ENCODE measurements at places on chromosomes 7 and 10. TPM values are rescaled to one million over a fixed set of nuclear protein-coding genes. Genes with fewer than 3 reads are reported as not detected.
A peak's percentile ranks its signal among the peaks of the same experiment; 100 is the strongest.

The VWDE gene
- total RNA-seq: 1.7 TPM

The PPP1R9A gene
- total RNA-seq: 30.5 TPM

The SLC35G1 gene
- total RNA-seq: 1.6 TPM

The SPDYE6 gene
- total RNA-seq: not detected

The SLC13A4 gene
- not detected for total RNA-seq

The CH25H gene
- 4.0 TPM for total RNA-seq

The TSPAN33 gene
- 16.2 TPM for total RNA-seq

The STOX1 gene
- total RNA-seq: 2.6 TPM

The AP5Z1 gene
- 45.0 TPM for total RNA-seq

The NEUROG3 gene
- not detected for total RNA-seq

The FGFR2 gene
- 135 TPM for total RNA-seq

The HOXA10 gene
- total RNA-seq: 0.12 TPM

The GOLGA7B gene
- total RNA-seq: 3.3 TPM

DNA sequence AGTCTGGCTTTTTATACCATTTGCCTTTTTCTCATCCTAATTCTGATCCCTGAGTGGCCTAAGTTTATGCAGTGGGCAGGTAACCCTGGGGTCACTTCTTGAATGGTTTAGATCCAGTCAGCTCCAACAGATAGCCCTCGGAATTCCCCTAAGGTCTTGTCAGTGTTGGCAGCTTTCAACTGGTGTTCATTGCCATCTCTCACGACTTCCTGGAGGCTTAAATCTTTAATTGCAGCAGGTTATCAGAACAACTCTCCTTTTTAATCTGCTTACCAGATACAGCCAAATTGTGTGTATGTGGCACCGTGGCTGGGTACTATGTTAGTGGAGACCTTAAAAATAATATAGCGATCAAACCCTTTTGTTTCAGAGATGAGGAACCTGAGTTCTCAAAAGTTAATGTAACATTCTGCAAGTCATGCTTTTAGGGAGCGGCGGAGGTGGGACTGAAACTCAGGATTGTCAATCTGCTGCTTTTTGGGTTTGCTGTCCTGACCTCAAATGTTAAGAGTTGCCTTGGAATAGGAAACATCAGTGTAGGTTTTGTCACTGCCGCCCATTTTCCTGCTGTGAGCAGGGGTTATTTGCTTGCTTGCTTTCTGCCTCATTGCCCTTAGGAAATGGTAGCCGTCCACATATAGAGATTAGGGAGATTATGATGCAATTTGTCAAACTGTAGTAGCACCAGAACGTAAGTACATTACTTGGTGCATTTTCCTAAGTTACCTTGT, 818 bp downstream of the DLD start:
- no peak for DNase-seq

- DNase-seq: no peak
These were observed 23.3 kb downstream of the NPTX2 start for GRCh38 chr7:98640375-98640774.

DNA sequence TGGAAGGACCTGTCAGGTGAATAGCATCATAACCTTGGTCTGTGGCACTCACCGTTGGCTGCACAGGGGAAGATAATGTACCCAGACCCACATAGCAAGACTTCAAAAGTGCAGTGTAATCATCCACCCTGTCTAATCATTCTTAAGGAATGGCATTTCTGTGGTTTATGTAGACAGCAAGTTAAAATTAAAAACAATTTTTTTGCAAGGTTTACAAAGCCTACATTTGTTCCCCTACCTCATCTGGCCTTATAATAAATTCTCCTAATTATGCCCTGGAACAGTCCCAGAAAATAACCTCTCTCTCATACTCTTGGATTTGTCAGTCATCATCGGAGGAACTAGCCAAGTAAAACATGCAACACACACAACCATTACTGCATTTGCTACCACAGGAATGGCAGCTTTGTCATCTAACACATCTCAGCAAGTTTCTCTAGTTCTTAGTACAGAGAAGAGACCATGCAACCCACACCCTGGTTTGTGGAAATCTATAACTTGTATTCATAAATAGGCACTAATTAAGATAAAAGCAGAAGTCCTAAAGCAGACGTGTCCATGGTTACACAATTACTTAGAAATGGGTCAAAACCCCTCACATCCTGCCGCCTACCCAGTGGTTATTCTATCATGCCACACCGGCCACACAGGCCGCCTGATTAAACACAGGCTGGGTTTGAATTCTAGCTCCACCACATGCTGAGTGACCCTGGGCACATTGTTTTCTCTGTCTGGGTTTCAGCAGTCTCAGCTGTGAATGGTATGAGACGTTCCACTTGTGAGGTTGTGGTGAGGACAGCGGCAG, 19.1 kb downstream of the ABLIM1 start:
- no peak for DNase-seq

GRCh38 chr10:103276251-103276895, 565 bp upstream of the INA start:
- no peak for DNase-seq

DNA sequence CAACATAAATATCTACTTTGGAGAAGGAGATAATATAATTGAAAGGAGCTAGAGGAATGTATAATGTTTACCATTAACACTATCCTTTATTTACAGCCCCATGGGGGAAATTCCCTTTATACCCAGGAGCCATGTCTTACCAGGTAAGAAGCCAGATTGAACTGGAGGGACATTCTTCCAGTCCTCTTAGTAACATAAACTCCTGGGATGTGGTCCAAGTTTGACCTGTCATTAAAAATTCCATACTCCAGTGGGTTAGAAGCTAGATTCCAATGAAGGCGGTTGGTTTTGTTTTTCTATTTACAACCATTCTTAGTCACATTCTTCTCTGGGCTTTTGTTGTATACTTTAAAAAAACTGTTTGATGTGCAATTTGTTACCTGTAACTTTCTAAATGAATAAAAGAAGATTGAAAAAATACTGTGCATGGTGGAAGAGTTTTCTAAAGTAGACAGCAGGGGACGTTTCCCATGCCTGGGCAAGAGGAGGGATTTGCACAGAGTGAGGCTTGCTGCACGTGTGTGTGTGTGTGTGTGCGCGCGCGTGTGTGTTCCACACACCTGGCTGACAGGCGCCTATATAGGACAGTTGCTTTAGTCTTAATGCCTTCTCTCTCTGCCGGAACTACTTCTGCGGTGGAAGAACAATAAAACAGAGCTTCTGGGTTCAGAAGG, 2.0 kb downstream of the PLCE1 start:
- DNase-seq: no peak

DNA sequence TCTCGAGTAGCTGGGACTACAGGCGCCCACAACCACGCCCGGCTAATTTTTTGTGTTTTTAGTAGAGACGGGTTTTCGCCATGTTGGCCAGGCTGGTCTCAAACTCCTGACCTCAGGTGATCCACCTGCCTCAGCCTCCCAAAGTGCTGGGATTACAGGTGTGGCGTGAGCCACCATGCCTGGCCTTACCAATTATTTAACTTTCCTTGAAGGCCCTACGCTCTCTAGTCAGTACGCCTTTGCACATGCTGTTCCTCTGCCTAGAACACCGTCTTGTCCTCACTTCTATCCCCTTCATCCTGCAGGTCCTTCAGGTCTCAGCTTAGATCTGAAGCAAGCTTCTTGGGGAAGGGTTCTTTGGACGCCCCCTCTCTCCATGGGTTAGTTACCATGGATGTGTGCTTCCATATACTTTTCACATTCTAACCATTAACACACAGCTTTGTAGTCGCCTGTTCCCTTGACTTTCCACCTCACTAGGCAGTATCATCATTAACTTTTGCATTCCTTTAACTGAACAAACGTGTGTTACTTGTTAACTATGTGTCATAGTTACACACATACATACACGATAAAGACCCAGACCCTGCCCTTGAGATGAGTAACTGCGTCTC, 592 bp upstream of the ATP6V1F start:
- DNase-seq: no peak

- DNase-seq: no peak
These were observed 459 bp downstream of the CYCS start for GRCh38 chr7:25124465-25125136.

DNA sequence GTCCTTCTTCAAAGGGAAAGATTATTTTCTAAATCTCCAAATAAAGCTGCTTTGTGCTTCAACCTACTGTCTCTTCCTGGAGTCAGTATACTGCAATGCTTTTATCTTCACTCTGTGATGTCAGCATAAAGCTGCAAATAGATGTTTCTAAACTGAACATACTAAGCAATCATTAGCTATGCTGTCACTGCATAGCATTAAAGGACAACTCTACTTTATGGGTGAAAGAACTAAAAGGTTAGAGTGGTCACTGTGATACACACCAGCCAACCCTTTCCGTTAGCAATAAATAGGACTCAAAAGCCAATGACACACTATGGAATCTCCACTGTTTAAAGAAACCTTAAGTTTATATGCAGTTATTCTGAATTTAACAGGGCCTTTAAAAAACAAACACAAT, 1.8 kb downstream of the CCDC186 start:
- DNase-seq: no peak

DNA sequence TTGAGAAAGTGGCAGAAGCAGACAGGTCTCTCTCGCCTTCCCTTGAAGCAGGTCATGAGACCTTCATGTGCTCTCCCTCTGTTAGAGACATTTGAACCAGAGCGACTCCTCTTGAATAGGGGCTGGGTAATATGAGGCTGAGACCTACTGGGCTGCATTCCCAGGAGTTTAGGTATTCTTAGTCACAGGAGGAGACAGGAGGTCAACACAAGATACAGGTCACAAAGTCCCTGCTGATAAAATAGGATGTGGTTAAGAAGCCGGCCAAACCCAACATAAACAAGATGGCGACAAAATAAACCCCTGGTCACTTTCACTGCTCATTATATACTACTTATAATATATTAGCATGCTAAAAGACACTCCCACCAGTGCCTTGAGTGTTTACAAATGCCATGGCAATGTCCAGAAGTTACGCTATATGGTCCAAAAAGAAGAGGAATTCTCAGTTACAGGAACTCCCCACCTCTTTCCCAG, 43.5 kb upstream of the MSRB2 start:
- DNase-seq: no peak

DNA sequence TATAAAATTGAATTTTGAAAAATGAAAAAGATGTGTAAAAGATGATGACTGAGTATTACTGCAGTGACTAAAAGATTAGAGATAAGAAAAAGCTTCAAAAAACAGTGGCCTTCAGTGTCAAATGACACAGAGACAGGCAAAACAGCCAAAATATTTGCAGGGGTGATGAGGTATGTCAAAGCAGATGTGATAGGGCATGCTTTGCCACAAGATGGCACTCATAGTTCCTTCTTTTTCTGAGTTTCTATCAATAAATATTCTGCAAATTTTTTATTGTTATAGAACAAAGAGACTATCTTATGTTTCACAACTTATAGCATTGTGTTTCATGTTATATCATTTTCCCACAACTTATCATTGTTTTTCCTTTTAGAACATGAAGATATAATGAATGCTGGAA, 344.1 kb upstream of the HPS1 start:
- no peak for DNase-seq

DNA sequence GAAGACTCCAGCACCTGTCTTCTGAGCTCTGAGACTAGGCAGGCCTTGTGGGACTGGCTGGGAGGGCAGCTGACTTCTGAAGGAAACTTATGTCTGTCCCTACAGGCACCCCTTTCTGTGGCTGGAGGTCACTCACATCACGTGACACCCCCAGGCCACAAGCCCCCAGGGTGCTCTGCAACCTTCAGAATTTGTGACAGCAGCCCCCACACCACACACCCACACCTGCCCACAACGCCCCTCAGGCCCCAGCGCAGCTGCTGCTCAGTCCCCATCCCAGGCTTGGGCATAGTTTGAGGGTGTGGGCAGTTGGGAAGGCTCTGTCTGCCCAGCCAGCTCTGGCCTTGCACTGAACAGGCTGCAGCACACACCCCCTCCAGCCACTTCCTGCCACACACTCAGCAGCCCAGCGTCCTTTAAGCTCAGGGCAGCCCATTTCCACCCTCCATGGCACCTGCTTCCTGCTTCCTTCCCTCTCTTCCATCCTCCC, 80.0 kb upstream of the UNC5B start:
- DNase-seq: peak; percentile 6

DNA sequence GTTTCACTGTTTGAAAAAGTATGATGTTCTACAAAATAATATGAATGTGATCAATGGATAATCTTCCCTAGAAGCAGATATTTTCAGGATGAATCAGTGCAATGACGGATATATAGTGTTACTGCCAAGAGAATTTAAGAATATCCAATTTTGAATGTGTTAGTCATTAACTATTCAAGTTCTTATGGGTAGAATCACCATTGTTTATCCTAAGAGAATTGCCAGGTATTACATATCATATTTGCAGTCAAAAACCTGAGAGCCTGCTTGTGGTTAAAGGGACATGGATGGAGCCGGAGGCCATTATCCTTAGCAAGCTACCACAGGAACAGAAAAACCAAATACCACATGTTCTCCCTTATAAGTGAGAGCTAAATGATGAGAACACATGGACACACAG, 26.9 kb downstream of the AHR start:
- no peak for DNase-seq

DNA sequence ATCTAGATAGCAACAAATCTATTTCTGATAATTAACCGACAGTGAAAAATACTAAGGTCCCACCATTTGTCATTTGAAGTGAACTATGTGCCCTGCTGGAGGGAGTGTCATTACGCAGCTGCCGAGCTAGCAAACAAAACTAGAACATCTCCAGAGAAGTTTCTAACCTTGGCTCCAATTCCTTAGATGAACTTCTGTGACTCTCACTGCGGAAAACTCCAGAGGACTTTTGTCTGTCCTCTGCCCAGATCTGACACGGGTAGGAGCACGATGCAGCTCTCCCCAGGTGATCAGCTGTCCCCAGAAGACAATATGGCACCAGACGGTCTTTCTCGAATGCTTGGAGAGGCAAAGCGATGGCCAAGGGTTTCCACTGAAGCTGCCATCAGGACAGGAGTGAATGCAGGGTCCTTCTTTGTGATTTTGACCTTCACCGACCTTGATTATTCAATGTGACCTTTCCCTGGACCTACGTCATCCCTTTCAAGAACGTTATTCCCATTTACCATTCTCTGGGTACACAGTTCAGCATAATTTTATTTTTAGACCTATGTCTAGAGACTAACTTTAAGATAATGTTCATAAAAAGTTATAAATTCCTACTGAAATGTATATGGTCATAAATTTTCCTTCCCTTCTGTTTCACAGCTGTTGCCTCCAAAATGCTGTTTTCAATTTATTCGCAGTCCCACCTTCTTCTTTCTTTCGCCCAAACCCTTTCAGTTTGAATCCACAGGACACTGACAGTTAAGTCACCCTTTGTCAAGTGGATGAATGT, 116.7 kb upstream of the C7orf33 start:
- DNase-seq: no peak
